ENCODE measurements at places on chromosomes 4 and X.
A peak's percentile ranks its signal among the peaks of the same experiment; 100 is the strongest.

- DNase-seq: no peak
These were observed 95.4 kb downstream of the COL25A1 start for GRCh38 chr4:109207061-109207460.

DNA sequence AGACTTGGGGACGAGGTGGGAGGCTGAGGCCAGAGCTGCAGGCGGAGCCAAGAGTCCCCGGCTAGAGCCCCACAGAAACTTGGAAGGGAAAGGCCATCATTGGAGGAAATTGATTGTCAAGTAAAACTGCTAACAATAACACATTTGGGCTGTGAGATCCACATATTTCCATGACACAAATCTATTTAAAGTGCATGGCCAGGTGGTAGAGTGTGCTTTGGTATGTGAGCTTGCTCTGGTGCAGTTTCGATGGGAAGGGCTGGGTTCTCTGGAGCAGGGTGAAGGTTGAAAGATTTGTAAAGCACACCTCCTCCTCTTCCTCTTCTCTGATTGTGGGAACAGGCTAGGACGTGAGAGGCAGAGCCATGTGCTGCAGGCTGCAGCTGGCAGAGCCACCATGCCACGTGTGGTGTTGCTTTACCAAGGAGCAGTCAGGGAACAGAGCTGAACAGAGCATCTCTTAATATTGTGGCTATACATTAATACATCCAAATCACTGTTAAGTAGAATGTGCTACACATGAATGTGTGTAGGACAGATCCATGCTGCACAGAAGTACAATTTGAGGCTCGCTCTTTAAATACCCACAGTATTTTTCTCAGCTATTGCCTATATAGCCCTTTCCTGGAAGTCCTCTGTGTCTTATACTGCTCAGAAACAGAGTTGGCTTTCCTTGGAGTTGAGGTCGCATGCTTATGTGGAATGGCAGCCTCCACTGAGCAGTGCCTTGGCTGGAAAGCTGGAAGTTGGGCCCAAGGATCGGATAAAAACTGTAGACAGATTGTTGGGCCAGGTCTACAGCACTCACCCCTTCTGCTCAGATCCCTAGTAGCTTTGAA lies 37.7 kb downstream of the FHDC1 start:
- DNase-seq: no peak

DNA sequence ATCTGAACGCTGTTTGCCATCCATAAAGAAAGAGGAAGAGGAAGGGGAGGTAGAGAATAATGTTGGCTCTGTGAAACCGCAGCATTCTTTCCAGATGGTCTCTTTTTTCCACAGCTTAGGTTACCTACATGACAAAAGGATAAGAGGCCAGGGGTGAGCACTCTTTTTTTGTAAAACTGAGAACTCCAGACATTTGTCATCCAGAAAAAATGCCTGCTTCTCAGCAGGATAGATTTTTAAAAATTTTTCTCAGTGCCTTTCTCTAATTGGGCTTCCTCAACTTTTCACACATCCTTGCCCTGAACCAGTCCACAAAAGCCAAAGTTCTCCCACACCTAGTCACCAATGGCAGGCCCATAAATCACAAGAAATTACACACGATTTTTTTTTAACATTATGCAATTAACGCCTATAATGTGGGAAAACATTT lies 158.1 kb upstream of the TENM3 start:
- no peak for DNase-seq

GRCh38 chrX:152923599-152923998 lies 25.7 kb downstream of the ZNF185 start:
- DNase-seq: no peak

DNA sequence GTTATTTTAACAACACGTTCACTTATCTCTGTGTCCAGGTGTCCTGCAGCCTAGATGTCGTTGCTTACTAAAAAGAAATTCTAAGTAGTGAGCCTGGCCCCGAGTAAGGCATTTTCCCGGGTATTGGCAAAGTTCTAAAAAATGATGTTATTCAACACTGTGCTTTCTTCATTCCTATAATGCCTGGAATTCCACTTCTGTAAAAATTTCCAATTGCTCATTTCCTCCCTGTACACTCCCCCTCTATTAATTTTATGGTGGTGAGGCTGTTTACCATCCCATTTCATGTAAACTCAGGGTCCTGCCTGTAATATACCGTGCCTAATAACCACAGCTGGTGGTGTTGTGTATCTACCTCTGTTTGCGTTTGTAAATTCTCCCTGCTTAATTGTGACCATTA lies 14.2 kb downstream of the BST1 start:
- no peak for DNase-seq

- no peak for DNase-seq
These were observed 10.9 kb upstream of the CPLX1 start for GRCh38 chr4:836750-837301.

DNA sequence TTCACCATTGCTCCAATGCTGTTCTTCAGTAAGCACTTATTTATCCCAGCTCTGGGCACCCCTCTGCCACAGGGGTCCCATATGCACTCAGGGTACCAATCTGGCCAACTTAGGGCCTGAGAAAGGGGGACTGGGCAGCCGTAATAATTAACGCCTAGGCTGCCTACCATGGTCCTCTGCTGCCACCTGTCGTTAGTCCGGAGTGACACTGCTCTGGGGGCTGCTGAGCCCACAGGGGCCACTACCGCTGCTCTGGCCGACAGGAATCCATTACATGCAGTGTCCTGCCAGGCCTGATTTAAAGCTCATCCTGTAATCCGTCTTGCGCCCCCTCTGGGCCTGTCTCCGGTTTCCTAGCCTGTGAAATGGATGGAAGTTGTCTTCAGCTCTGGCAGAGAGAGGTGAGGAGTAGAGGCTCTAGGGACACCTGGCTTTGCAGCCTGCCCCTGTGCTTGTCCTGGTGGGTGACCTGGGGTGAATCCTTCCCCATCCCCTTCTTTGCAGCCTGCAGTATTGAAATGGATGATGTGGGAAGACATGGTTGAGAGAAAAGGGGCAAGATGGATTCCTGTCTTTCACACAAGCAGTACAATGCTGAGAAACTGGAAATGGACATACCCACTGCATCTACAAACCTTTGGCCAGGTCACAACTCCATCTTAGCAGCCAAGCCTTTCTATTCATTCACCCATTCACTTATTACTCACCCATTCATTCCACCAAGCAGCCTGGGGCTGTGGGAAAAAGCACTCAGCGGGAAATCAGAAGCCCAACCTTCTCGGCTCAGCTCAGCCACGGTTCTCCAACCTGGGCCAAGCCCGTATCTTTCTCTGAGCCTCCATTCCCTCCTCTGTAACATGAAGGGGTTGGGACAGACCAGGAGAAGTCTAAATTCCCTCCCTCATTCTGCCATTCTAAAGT lies 116.3 kb upstream of the NALF2 start:
- peak; percentile 17 for DNase-seq

- DNase-seq: no peak
These were observed 59.2 kb downstream of the MND1 start for GRCh38 chr4:153403726-153404125.

- no peak for DNase-seq
These were observed 795.4 kb upstream of the DIAPH2 start for GRCh38 chrX:95889279-95889678.

- DNase-seq: no peak
These were observed 238.8 kb downstream of the MGST2 start for GRCh38 chr4:139904406-139904805.

DNA sequence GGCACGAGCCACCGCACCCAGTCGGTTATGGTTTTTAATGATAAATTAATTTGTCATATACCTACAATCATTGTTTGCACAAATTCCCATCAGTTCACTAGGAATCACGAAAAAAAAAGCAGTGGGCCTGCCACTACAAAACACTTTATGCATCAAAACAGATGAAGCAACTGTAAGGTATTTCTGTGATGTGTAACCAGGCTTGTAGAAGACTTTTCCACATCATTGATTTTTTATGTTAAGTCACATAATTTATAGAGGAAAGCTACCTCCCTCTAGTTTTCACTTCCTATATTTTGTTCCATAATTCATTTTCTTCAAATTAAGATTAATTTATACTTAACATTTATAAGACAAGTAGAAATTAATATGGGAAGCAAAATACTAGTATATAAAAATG lies 6.7 kb upstream of the FAM200B start:
- DNase-seq: no peak

DNA sequence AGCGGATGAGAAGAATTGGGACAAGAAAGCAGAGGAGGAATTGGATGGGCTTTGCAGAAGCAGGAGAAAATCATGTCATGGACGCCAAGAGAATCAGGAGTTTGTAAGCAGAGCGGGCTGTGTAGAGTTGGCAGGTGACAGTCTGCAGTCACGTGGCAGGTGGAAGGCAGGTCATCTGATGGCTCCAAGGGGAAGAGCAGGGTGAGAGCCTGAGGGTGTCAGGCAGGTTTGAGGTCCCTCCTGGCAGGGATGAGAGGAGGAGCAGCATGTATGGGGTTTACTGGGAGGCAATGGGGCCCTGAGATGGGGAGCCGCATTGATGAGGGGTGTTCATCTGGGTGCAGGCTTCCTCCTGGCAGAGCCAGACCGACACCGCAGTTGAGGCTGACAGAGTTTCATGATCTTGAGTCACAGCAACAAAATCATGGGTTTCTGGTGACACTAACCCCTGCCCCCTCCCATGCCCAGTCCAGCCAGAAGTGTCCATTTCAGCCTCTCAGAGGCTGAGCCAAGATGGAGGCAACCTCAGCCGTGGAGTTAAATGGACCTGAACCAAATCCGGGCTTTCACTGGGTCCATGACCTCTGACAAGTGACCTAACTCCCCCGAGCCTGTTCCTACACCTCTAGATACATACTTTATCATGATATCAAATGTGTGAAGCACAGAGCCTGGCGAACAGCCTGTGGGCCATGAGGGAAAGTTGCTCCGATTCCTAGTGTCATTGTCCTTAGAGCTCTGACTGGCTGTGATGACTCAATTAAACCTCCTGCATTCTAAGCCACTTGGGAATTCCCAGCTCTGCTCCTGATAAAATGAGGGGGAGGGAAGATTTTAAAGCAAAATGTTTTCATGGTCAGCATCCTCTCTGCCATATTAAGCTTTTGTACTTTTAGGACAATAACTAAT lies 36.1 kb downstream of the EVC start:
- DNase-seq: no peak

- DNase-seq: no peak
These were observed 516.7 kb upstream of the SLIT2 start for GRCh38 chr4:19735012-19735411.

DNA sequence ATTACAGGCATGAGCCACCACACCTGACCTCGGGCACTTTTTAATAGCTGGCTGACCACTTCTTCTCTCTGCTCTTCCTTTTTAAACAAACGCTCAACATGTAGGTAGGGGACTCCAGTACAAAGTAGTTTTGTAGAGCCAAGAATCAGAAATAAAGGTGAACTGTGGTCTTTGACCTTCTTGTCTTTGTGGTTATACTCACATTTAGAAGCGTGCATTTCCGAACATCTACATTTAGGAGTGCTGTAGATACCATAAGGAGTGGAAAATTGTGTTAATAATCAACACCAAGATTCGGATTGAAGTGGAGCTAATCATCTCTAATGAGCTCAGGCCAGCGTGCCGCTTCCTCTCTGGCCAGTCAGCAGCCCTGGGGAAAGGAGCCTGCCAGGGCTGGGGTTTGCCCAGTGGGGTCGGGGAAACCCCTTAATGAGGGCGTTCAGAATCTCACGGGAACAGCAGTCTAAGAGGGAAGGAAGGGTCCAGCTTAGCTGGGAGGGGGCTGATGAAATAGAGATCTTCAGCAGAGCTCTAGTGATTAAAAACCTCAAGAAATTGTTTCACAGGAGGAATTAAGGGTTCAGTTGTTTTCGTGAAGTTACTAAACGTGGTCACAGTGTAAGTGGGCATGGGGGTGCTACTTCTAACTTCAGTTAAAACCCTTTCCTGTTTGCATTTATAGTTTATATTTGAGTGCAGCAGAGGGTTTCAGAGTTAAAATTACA lies 81.2 kb downstream of the GAB1 start:
- DNase-seq: no peak

- no peak for DNase-seq
These were observed 117.6 kb upstream of the NDST3 start for GRCh38 chr4:117916728-117917127.

GRCh38 chr4:156948738-156949137 lies 22.9 kb downstream of the PDGFC start:
- no peak for DNase-seq

GRCh38 chrX:19331831-19332230 lies 11.9 kb upstream of the PDHA1 start:
- DNase-seq: no peak

DNA sequence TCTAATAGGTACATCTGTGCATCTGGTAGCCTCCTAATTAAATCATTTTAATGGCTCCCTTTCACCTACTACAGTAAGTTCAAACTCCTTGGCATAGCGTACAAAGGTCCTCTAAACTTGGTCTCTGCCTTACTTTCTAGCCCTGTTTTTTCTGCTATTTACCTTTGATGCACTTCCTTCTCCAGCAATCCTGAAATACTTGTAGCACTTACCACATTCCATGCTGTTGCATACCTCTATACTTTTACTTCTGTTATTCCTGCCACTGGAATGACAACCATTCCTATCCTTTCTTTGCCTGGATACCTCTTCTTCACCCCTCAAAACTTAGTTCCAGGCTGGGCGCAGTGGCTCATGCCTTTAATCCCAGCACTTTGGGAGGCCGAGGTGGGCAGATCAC lies 56.6 kb upstream of the LHFPL1 start:
- DNase-seq: no peak

GRCh38 chrX:135988245-135988644 lies 3.0 kb downstream of the SLC9A6 start:
- no peak for DNase-seq

- no peak for DNase-seq
These were observed 31.5 kb downstream of the NALF2 start for GRCh38 chrX:69535661-69536060.

DNA sequence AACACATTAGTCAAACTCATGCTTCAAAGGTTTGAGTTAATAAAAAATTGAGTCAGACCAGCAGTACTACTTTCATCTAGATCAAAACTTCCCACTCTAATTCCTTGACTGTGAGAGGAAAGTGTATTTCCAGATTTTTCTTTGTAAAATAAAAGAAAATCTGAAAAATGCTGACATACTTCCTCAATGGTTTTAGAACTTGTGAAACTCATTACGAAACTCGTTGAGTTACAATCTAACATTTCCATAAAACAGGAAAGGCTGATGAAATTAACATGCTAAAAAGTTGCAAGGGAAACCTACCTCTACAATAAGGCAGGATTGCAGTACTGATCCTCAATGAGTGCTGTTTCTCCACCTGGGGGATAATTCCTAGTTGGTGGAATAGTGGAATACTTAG lies 217.8 kb upstream of the HCCS start:
- DNase-seq: no peak

GRCh38 chr4:10002278-10002677 lies 19.0 kb downstream of the SLC2A9 start:
- DNase-seq: no peak

DNA sequence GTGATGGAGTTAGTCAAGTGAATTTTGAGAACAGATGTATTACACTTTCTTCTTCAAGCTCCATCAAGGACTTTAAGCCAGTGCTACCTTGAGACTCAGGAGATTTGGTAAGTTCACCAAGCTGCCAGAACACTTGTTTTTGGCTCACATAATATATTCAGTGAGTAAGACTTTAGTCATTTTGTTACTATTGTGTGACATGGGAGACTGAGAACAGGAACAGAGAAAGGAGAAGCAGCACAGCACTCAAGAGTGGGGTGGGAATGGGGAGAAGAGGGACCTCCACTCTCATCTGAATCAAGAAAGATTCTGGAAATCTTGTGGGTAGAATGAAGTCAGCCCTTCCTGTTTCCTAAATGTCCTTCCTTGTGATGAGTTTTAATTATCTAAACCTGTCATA lies 87.3 kb upstream of the TET2 start:
- no peak for DNase-seq

- DNase-seq: no peak
These were observed 319.8 kb upstream of the SLC7A11 start for GRCh38 chr4:138561906-138562305.

Measured in HuH-7.5 (cell line).